ENCODE measurements at places on chromosomes 11 and 22.

DNA sequence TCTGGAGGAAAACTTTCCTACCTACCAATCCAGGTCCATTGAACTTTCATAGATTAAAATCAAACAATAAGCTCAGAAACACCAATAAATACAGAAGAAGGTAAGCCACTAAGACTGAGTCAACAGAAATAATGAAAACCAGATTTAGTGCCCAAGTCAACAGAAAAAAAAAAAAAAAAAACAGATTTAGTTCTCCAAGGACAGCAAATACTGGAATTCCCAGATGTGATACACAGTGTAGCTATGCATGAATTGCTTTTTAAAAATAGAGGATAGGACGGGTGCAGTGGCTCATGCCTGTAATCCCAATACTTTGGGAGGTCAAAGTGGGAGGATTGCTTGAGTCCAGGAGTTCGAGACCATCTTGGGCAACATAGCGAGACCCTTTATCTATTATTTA, 15.7 kb downstream of the DMC1 start:
- DNase-seq, result peak; percentile 75

GRCh38 chr11:70289582-70289981, 19.1 kb downstream of the PPFIA1 start:
- no peak for DNase-seq

DNA sequence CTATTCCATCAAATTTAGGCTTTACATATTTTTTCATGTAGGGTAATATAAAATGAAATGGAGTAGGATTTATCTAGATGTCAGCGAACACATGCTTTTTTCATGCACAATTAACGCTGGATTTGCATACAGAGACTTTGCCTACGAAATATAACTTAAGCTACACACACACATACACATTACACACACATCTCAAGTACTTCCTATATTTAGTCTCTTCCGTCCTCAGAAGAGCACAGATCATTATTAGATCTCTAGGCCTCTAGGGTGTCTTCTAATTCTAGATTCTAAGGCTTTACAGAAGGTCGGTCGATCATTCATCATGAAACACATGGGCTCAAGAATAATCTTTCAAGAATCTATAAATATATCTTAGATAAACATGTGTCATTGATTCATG, 3.8 kb upstream of the MS4A13 start:
- DNase-seq, result no peak

DNA sequence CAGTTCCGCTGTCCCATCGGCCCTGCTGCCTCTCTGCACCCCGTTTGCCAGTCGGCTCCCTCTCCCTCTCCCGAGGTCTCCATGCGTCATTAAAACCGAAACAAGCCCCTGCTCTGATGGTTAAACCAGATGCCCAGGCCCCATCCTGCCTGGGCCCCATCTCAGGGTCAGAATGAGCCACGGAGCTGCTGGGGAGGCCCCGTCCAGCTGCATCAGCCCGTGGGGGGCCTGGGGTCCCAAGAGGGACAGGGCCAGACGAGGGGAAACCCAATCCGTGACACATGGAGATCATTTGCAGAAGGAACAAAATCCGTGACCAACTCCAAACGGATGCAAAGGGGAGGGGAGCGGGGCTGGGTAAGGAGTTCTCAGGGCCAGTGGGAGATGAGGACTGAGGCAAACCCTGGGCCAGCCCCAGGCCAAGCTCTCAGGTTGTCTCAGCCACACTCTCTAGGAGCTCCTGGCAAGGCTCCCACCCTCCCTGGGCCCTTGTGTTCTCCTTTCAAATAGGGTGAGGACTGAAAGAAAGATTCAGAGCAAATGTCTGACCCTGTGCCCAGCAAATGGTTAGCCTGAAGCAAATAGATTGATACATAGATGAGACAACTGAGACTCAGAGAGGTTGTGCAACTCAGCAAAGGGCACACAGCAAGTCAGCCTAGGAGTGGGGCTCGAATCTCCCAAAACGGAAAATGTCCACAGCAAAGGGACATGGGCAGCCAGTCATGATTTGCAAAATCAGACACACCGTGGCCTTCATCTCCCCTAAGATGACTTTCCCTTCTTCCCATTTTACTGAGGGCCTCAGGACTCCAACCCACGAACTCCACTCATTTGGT, 162.1 kb downstream of the MN1 start:
- DNase-seq, result no peak

DNA sequence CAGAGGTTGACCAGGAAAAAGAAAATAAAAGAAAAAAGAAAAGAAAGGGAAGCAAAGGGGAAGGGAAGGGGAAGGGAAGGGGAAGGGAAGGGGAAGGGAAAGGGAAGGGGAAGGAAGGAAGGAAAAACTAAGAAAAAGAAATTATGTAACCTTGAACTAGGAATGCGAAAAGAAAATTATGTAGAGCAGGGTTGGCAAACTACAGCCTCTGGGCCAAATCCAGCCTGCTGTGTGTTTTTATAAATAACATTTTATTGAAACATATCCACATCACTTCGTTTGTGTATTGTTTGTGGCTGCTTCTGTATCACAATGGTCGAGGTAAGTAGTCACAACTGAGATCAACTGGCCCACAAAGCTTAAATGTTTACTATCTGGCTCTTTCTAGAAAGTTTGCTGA, 56.7 kb downstream of the CLPB start:
- no peak for DNase-seq

DNA sequence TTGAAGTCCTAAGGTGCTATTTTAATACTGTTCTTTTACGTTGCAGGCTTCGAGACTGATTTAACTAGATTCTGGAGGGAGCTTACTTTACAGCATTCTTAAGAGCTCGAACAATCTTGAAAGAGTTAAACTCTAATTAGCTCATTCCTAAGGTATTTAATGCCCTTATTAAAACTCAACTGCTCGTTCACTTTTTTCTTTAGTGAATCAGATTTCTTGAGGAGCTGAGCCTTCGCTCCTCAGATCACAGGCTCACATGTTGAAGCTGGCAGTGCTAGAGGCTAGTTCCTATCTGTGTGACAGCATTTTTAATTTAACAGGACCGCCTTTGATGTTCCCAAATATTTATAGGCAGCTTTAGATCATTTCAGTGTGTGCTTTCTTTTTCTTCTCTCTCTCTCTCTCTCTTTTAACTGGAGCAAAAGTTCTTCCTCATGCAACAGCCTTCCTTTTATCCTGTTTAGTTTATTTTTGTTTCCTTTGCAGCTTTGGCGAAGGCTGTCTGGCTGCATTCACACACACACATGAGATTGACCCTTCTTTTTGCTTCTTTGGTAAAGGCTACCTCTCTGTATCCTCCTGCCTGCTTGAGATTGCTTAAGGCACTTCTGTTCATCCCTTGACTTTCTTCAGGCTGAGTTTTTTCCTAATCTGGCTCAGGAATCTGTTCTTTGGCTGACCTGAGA, 21.0 kb downstream of the ZNRF3 start:
- DNase-seq, result no peak

GRCh38 chr11:68039526-68040086, 781 bp downstream of the TCIRG1 start:
- DNase-seq, result no peak

- no peak for DNase-seq
Observed at GRCh38 chr11:106503901-106504300, 426.4 kb downstream of the AASDHPPT start.

GRCh38 chr22:36833073-36833472, 16.2 kb upstream of the PVALB start:
- DNase-seq, result no peak

GRCh38 chr11:5369789-5370188, 13.8 kb upstream of the OR51M1 start:
- no peak for DNase-seq

- no peak for DNase-seq
Observed at GRCh38 chr11:86066657-86067008, 2.3 kb downstream of the PICALM start.

- DNase-seq, result no peak
Observed at GRCh38 chr11:63906585-63906984, 10.4 kb downstream of the RCOR2 start.

- DNase-seq, result no peak
Observed at GRCh38 chr22:35394011-35394312, 6.0 kb upstream of the MCM5 start.

DNA sequence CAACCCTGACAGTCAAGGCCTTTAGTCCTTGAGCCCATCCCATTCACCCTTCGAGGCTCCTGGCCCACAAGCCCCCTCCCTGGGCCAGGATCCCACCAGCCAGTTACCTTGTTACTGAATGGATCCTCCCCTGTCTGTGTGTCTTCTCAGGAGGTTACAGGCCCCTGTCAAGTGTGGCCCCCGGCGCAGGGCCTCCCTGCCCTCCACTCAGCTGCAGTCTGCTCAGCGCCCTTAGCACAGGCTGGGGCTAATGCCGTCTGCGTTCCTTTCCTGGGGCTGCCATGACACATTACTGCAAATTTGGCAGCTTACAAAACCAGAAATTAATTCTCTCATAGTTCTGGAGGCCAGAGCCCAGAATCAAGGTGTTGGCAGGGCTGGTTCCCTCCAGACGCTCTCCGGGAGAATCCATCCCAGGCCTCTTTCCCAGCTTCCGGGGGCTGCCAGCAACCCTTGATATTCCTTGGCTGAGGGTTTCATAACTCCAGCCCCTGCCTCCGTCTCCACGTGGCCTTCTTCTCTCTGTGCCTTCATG, 9.4 kb upstream of the SYT12 start:
- DNase-seq, result no peak

GRCh38 chr11:114262681-114263512, 33.3 kb upstream of the NNMT start:
- no peak for DNase-seq

DNA sequence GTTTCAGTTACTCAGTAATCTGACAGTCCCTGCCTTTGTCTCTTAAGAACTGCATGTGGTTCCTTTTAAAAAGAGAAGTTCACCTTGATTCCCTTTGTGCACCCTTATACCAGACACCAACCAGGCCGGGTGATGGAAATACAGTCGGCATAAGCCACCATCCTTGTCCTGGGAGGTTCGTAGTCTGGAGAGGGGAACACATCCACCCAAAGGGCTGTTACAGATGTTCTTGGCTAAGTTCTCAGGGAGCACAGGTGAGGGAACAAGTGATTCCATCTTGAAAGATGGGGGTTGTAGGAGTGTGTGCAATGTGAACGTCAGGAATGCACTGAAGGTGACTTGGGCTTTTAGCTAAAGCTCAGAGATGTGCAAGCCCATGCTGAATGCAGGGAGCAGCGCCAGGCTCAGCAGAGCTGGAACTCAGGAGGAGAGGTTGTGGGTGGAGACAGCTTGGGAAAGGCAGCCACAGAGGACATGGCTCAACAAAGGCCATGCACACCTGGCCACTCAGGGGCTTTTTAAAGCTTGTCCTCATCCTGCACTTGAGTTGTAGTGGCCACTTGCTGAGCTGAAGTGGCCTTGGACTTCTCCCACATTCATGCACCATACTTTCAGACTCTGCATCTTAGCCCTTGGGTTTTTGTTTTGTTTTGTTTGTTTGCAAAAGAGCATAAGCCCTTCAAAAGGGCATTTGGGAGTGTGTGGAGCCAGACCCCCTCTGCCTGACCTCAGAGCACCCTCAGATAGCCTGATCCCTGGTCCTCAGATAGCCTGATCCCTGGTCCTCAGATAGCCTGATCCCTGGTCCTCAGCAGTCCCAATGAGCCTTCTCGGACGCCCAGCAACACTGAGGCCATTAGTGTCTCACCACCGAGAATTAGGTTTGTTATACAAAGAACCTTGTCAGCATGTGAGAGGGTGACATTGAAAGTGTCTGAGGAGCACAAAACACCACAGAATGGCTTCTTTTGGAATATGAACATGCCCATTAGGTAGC, 12.7 kb upstream of the TMA7B start:
- no peak for DNase-seq

DNA sequence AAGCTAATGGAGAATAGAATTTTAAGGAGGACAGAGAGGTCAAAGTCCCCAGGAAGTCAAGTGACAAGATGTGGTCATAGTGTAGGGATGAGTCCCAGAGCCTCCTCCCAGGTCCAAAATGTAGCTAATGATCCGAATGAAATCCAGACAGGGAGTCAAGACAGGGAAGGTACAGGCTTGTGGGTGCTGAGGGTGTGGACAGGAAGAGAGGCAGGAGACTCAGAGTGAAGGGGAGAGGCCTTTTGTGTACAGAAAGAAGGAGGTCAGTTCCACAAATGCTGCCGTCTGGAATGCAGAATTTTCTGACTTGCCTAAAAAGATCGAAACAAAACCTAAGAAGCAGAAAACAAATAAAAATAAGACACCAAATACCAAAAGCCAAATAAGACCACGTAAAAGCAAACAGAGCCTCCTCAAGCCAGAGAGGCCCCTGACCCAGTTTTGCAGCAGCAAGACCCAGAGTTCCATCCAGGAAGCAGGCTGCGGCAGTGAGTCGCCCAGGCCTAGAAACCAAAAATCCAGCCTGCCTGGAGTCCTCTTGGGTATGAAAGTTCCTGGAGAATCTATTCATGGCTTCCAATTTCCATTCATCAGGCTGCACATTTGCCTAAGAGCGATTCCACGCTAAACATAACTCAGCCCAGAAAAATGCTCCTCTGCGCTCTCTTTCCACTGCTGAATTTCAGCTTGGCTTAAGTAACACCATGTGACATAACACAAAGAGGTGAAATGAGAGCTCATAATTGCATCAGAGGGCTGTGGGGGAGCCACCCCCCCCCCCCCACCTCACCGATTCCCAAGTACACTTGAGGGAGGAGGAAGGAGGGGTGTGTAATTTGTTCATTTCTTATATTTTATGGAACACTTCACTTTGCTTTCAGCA, 71.2 kb downstream of the KIRREL3 start:
- no peak for DNase-seq

DNA sequence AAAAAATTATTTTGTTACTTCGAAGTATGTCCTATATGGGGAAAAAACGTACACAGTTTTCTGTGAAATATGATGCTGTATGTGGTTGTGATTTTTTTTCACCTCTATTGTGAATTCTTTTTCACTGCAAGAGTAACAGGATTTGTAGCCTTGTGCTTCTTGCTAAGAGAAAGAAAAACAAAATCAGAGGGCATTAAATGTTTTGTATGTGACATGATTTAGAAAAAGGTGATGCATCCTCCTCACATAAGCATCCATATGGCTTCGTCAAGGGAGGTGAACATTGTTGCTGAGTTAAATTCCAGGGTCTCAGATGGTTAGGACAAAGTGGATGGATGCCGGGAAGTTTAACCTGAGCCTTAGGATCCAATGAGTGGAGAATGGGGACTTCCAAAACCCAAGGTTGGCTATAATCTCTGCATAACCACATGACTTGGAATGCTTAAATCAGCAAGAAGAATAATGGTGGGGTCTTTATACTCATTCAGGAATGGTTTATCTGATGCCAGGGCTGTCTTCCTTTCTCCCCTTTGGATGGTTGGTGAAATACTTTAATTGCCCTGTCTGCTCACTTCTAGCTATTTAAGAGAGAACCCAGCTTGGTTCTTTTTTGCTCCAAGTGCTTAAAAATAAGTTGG, 38.3 kb downstream of the EHF start:
- no peak for DNase-seq

GRCh38 chr11:67820081-67820480, 145.7 kb upstream of the ALDH3B2 start:
- no peak for DNase-seq

- DNase-seq, result no peak
Observed at GRCh38 chr11:118921929-118922744, 3.6 kb downstream of the BCL9L start.
